T-cell (primary cell): ENCODE measurements at places on chromosomes 5 and 9. TPM values are rescaled to one million over a fixed set of nuclear protein-coding genes. Genes with fewer than 3 reads are reported as not detected.

GRCh38 chr5:149257889-149258705 is 13.6 kb upstream of the AFAP1L1 start:
- DNase-seq = no peak

- DNase-seq = no peak
Measured at GRCh38 chr5:121746763-121747162, 104.9 kb upstream of the FTMT start.

DNA sequence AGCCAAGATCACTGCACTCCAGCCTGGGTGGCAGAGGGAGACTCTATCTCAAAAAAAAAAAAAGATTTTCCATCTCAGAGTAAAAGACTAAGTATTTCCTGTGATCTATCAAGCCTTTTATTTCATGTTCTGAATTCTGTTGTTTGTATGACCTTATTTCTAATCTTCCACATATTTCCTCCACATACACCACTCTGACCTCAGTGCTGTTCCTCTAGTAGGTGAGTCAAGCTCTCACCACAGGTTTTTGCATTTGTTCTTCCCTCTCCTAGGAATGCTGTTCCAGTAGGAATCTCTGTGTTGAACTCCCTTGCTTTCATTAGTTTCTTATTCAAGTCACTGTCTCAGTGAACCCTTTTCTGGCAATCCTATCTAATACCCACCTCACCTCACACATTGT is 68.1 kb downstream of the INVS start:
- no peak for DNase-seq

DNA sequence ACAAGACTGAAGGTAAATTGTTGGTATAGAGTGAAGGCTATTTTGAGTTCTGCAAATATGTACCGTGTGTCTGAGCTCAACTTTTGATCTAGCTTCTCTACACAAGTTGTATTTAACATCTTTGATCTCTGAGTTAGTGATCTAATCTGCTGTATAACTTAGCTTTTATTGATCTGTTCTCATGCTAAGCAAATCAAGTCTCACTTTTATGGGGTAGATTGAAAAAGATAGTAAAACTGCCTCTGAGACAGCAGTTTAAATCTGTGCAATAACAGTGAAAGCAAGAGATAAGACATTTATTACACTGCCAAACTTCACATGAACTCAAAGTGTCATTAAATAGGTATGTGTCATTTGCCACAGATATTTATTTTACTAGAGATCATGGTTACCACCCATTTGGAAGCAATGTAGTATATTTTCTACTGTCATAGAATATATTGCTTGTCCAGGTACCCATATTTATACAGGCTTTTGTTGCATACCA is 477.3 kb downstream of the ISL1 start:
- no peak for DNase-seq

ASS1 gene
- total RNA-seq = not detected

DNA sequence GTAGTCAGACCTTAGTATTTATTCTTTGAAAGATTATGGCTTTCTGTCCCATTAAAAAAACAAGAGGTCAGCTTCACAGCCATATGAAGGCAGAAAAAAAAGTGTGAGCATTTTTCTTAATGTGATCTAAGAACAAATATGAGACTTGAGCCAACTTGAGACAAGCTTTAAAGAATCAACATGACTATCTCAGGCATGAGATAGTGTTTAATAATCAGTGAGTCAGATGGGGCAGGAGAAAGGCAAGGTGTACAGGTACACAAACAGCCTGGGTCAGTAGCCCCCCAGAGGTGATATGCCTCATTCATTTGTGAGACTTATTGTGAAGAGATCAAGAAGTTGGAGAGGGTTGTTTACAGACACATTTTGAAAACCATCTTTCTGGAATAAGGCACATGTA is 83.6 kb downstream of the GDNF start:
- DNase-seq = no peak

- DNase-seq = no peak
Measured at GRCh38 chr5:117149312-117149711, 574.7 kb upstream of the SEMA6A start.

GRCh38 chr5:103502662-103503061 is 59.9 kb downstream of the NUDT12 start:
- DNase-seq = no peak

DNA sequence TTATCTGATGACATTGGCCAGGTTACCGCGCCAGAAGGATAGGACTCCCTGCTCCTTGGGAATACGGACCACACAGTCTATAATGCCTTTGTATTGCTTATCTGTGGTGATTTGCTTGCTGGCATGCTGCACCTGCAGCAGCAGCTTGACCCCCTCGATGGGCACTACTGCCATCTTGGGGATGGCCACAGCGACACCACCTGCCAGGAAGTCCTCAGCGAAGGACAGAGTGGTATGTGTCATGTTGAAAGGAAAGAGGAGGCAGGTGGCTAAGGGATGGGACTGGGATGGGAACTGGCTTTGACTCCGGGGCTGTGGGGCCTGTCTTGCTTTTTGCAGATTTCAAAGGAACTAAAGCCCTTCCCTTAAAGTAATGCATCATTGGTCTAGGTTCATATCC is 50.3 kb upstream of the ACO1 start:
- no peak for DNase-seq

FRMD3 gene
- 0.53 TPM for total RNA-seq

MBLAC2 gene
- 13.0 TPM for total RNA-seq

DNA sequence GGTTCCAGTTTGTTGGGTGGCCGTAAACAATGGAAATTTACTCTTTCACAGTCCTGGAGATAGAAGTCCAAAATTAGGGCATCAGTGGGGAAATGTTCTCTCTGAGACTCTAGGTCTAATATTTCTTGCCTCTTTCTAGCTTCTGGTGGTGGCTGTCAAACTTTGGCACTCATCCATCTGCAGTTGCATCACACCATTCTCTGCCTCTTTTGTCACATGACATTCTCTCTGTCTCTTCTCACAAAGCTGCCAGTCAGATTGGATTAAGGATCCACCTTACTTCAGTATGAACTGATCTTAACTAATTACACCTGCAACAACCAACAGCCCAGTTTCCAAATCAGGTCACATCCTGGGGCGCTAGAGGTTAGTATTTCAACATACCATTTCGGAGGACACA is 222.9 kb upstream of the FTMT start:
- DNase-seq = no peak

TMEM252 gene
- not detected for total RNA-seq

DNA sequence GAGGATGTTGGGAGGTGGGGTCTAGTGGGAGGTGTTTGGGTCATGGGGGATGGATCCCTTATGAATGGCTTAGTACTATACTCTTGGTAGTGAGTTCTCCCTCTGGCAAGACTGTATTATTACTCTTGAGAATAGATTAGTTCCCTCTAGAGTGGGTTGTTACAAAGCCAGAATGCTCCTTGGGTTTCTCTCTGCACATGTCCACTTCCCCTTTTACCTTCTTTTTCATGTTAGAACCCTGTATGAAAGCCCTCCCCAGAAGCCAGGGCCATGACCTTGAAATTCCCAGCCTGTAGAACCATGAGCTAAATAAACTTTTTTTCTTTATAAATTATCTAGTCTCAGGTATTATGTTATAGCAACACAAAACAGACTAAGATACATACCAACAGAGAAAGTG is 31.1 kb downstream of the SLC24A2 start:
- DNase-seq = no peak

OBP2A gene
- total RNA-seq = not detected
